Activated naive CD4-positive, alpha-beta T cell treated with anti-CD3 and anti-CD28 coated beads for 36 hours (primary cell): ENCODE measurements at places on chromosomes 11 and 22.

DNA sequence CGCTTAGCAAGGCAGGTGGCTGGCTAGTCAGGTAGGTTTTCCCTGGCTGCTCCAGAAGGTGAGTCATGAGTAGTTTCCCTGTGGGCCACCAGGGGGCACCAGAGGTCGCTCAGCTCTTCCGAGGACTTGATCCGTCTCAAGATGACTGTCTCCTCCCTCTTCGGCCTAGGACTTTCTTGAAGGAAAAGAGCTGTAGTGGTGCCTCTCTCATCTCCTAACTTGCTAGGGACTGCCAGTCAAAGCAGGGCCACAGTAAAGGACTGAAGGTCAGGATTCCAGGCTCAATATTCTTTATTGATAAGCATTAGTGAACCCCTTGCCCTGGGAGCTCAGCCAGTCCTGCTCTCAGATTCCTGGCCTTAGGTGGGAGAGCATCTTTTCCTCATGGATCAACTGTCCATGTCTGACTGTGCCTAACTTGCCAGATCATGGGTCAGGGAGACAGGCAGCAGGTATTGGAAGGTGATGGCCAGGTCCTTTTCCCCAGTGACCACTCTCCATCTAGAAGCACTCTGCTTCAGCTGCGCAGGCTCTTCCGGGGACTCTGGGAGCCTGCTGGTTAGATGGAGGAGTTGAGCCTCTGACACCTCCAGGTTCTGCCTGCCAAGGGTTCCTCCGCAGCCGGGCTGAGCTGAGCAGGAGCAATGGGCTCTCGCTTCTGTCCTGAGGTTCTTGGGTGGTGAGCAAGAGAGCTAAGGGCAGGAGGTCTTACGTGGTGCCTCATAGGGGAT lies 1.9 kb downstream of the POLD4 start:
- peak; percentile 72 for DNase-seq

- no peak for DNase-seq
These were observed 29.6 kb downstream of the GALNT18 start for GRCh38 chr11:11592146-11592684.

- DNase-seq = peak; percentile 51
These were observed 1.8 kb downstream of the AHNAK start for GRCh38 chr11:62544581-62545436.

- DNase-seq = no peak
These were observed 243.5 kb upstream of the ARHGAP20 start for GRCh38 chr11:110955776-110956175.

DNA sequence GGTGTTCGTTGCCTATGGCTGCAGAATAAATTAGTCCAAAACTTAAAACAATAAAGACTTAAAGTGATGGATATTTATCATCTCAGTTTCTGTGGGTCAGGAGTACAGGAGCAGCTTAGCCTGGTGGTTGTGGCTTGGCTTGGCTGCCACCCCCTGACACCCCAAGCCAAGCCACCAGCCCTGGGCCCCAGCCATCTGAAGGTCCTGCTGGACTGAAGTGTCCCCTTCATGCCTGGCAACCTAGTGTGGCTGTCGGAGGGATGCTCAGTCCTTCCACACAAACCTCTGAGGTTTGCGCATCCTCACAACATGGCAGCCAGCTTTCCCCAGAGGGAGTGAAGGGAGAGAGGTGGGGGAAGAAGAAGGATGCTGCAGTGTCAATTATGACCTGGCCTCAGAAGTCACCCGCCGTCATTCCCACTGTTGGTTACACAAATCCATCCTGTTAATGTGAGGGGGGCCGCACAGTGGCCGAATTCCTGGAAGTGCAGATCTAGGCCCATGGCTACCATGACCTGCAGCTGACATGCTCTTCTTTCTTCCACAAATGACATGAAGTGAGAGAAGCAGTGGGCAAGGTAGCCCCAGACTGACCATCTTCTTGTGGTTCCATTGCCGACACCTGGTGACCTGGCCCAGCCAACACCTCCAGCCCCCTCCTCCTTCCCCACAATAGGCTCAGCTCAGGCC lies 31.1 kb downstream of the IGF2 start:
- DNase-seq = no peak
